ENCODE measurements at places on chromosomes 5 and 9.
A peak's percentile ranks its signal among the peaks of the same experiment; 100 is the strongest.

DNA sequence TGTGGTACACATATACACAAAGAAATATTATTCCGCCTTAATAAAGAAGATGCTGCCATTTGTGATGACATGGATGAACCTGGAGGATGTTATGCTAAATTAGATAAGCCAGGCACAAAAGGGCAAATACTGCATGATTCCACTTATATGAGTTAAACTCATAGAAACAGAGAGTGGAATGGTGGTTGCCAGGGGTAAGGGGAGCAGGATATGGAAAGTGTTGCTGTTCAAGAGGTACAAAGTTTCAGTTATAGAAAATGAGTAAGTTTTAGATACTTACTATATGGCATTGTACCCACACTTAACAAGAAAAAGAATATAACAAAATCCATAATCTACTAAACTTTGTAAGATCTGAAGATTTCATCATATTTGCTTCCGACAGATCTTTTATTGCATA, 252.2 kb downstream of the SYK start:
- DNase-seq: no peak
- no peaks in the 10 kb centered on the region for H3K4me1 ChIP-seq
- no peaks in the 10 kb centered on the region for H3K27me3 ChIP-seq
- no peak overlapping the region for H3K27ac ChIP-seq
- no peaks in the 10 kb centered on the region for H3K36me3 ChIP-seq
- no peak overlapping the region for H3K4me3 ChIP-seq

DNA sequence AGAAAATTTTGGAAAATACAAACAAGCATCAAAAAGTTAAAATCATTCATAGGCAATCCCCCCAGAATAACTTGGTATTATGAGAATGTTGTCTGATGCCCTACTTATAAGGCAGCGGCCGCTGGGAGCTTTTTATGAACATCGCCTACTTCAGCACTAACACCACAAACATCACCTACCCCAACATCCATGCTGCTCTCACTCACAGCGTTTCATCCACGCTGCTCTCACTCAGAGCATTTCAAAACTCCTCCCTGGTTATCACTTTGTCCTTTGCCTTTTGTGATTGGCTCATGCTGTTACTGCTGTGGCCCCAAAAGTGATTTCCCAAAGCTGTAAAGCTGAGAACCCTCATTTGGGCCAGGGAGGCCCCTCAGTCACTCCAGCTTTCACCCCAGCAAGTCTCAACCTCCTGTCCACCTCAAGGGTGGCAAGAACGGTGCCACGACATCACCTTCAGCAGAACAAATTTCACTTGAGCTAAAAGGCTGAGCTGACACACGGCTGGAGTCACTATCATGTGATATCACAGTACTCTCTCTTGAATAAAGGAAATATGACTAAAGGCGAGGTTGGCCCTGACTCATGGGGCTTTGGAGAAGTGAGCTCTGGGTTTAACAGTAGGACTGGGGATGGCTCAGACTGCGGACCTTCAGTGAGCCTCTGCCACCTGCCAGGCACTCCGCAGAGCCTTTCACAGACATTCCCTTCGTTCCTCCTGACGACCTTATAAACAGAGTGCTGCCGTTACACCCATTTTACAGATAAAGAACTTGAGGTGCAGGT, 25.2 kb downstream of the SHC3 start:
- H3K27me3 ChIP-seq: peaks cover 65% of the 10 kb centered on the region
- H3K4me3 ChIP-seq: no peak overlapping the region
- no peaks in the 10 kb centered on the region for H3K36me3 ChIP-seq

- H3K27ac ChIP-seq: no peak overlapping the region
- no peak overlapping the region for H3K4me3 ChIP-seq
Observed at GRCh38 chr9:18706648-18707047, 232.7 kb downstream of the ADAMTSL1 start.

- H3K4me1 ChIP-seq: no peaks in the 10 kb centered on the region
- H3K4me3 ChIP-seq: no peak overlapping the region
- no peaks in the 10 kb centered on the region for H3K36me3 ChIP-seq
- no peaks in the 10 kb centered on the region for H3K27me3 ChIP-seq
- H3K27ac ChIP-seq: no peak overlapping the region
- no peak for DNase-seq
Observed at GRCh38 chr5:9516591-9516990, 29.3 kb downstream of the SEMA5A start.

- H3K27me3 ChIP-seq: no peaks in the 10 kb centered on the region
- H3K4me1 ChIP-seq: no peaks in the 10 kb centered on the region
- H3K36me3 ChIP-seq: no peaks in the 10 kb centered on the region
- DNase-seq: no peak
- no peak overlapping the region for H3K27ac ChIP-seq
Observed at GRCh38 chr9:74753650-74754049, 134.1 kb downstream of the TRPM6 start.

- DNase-seq: peak; percentile 20
- H3K27ac ChIP-seq: no peak overlapping the region
- no peak overlapping the region for H3K4me3 ChIP-seq
- H3K27me3 ChIP-seq: no peaks in the 10 kb centered on the region
- H3K36me3 ChIP-seq: peaks cover 22% of the 10 kb centered on the region
Observed at GRCh38 chr9:120490888-120491595, 88.9 kb downstream of the CDK5RAP2 start.

DNA sequence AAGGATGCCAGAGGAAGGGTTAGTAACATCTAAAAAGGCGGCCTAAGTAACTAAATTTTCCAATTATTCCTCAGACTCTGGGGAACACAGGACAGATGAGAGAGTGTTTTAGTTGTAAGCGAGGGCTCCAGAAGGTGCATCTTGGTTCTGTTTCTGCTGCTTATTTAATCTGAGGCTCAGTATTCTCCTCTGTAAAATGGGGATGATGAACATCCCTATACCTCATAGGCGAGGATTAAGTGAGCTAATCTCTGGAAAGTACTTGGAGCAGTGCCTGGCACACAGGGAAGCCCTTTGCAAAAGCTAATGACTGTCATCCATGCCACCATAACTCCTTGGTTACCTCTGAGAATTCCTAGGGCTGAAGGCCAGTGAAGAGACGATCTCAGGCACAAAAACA, 59.0 kb downstream of the SHB start:
- peaks cover 2% of the 10 kb centered on the region for H3K36me3 ChIP-seq
- no peaks in the 10 kb centered on the region for H3K27me3 ChIP-seq
- peaks cover 23% of the 10 kb centered on the region for H3K4me1 ChIP-seq

- H3K36me3 ChIP-seq: no peaks in the 10 kb centered on the region
- H3K27ac ChIP-seq: no peak overlapping the region
- no peaks in the 10 kb centered on the region for H3K4me1 ChIP-seq
- no peaks in the 10 kb centered on the region for H3K27me3 ChIP-seq
- H3K4me3 ChIP-seq: no peak overlapping the region
Observed at GRCh38 chr9:28970241-28970654, 1397.0 kb upstream of the C9orf72 start.

GRCh38 chr9:135524130-135524861, 3.1 kb downstream of the LCN1 start:
- DNase-seq: no peak
- no peak overlapping the region for H3K4me3 ChIP-seq
- no peak overlapping the region for H3K27ac ChIP-seq
- H3K36me3 ChIP-seq: no peaks in the 10 kb centered on the region
- no peaks in the 10 kb centered on the region for H3K4me1 ChIP-seq
